ENCODE measurements at places on chromosomes 11 and 22. TPM values are rescaled to one million over a fixed set of nuclear protein-coding genes. Genes with fewer than 3 reads are reported as not detected.

DNA sequence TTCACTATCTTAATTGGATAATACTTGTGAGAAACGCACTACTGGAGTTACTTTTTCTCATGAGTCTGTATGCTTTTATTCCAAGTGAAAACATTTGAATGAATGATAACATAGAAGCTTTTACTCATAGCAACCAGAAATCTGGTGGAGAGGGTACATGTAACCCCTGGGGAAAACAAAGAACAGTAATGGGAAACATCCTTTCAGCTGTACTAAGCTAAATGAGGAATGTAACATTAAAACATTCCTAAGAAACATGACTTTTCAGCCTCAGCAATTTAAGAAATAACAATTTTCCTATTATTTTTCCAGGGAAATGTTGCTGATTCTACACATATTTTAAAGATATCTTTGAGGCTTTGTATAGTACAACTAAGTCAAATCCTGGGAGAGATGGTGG, 97.2 kb upstream of the CEP126 start:
- H3K27me3 ChIP-seq: no peaks in the 10 kb centered on the region
- DNase-seq: no peak
- H3K4me3 ChIP-seq: no peak overlapping the region
- no peak overlapping the region for H3K27ac ChIP-seq
- H3K36me3 ChIP-seq: no peaks in the 10 kb centered on the region

DNA sequence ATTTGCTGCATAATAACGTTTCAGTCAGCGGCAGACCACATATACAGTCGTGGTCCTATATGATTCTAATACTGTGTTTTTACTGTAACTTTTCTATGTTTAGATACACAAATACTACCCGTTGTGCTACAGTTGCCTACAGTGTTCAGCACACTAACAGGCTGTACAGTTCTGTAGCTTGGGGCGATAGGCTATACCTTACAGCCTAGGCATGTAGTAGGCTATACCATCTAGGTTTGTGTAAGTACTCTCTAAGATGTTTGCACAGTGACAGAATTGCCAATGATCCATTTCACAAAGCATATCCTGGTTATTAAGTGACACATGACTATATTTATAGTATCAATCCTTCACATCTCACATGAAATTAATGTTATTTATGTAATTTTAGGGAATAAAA, 78.2 kb downstream of the YAP1 start:
- H3K27me3 ChIP-seq: no peaks in the 10 kb centered on the region
- no peaks in the 10 kb centered on the region for H3K36me3 ChIP-seq
- H3K4me3 ChIP-seq: no peak overlapping the region
- peaks cover 69% of the 10 kb centered on the region for H3K4me1 ChIP-seq

DNA sequence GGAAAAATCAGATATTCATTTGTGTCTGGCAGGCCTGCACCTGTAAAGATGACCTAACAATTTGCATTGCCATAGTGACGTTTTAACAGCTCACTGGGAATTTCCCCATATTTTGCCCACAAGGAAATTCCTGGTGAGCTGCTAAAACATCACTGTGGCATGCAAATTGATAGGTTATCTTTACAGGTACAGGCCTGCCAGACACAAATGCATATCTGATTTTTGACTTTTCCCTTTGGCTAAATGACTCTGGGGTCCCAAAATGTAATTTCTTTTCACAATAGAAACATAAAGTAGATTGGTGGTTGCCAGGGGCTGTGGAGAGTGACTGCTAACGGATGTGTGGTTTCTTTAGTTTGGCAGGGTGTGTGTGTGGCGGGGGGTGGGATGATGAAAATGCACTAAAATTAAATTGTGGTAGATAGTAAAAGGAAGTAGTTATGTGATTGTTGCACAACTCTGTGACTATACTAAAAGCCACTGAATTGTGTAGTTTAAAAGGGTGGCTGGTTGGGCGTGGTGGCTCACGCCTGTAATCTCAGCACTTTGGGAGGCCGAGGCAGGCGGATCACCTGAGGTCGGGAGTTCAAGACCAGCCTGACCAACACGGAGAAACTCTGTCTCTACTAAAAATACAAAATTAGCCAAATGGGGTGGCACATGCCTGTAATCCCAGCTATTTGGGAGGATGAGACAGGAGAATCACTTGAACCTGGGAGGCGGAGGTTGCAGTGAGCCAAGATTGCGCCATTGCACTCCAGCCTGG, 18.5 kb upstream of the FEZ1 start:
- H3K36me3 ChIP-seq: no peaks in the 10 kb centered on the region
- H3K4me3 ChIP-seq: no peak overlapping the region
- H3K27me3 ChIP-seq: no peaks in the 10 kb centered on the region
- DNase-seq: peak; percentile 38

GRCh38 chr11:134691295-134691873, 279.3 kb upstream of the B3GAT1 start:
- peaks cover 7% of the 10 kb centered on the region for H3K27me3 ChIP-seq
- no peak for DNase-seq
- H3K4me3 ChIP-seq: no peak overlapping the region
- H3K27ac ChIP-seq: no peak overlapping the region
- no peaks in the 10 kb centered on the region for H3K36me3 ChIP-seq

DNA sequence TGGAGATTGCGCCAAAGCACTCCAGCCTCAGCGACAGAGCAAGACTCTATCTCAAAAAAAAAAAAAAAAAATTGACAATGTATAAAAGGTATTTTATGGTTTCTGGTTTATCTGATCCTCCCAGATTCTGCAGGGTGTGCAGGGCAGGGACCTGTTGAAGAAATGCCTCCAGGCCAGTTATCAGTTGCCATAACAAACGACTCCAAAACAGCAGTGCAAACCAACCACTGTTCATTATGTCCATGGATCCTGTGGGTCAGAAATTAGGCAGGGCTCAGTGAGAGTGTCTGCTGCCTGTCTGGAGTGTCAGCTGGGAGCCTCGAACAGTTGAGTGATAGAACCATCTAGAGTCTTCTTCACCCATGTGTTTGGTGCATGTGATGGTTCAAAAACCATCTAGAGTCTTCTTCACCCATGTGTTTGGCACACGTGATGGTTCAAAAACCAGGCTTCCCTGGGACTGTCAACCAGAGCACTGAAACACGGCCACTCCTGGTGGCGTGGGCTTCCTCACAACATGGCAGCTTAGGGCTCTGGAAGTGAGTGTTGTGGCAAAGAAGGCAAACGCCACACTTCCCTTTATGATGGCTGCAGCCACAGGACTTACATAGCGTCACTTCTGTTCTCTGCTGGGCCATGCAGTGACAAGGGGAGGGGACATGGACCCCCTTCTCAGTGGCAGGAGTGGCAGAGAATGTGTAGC, 115.1 kb upstream of the CRYBB3 start:
- H3K27me3 ChIP-seq: no peaks in the 10 kb centered on the region
- H3K4me3 ChIP-seq: no peak overlapping the region
- H3K4me1 ChIP-seq: peaks cover 7% of the 10 kb centered on the region
- no peaks in the 10 kb centered on the region for H3K36me3 ChIP-seq
- H3K27ac ChIP-seq: no peak overlapping the region
- DNase-seq: no peak

Gene ADM2
- polyA plus RNA-seq: 5.1 TPM

Gene IGHMBP2
- polyA plus RNA-seq: 19.9 TPM

DNA sequence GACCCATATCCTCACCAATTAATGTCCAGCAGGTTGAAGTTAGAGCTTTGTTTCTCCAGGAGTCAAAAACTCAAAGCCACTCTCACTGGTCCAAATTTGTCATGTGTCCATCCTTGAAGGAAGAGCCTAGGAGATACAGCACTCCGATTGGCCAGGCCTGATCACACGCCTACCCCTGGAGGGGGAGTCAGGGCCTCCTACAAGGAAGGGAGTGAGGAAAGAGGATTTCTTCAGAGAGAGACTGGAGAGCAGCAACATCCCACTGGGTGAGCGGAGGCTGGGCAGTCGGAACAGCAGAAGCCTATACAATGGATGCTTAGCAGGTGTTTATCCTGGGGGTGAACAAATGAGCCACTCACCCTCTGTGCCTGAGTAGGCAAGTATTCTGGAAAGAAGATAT, 113.9 kb downstream of the TRIM29 start:
- no peaks in the 10 kb centered on the region for H3K27me3 ChIP-seq
- H3K4me1 ChIP-seq: peaks cover 11% of the 10 kb centered on the region
- no peak overlapping the region for H3K27ac ChIP-seq
- no peak for DNase-seq
- H3K36me3 ChIP-seq: no peaks in the 10 kb centered on the region

GRCh38 chr11:114738954-114739353, 60.6 kb downstream of the NXPE2 start:
- no peaks in the 10 kb centered on the region for H3K4me1 ChIP-seq
- H3K36me3 ChIP-seq: no peaks in the 10 kb centered on the region
- H3K27ac ChIP-seq: no peak overlapping the region

- H3K27me3 ChIP-seq: no peaks in the 10 kb centered on the region
- no peak for DNase-seq
- H3K36me3 ChIP-seq: no peaks in the 10 kb centered on the region
- peaks cover 2% of the 10 kb centered on the region for H3K4me1 ChIP-seq
- H3K4me3 ChIP-seq: no peak overlapping the region
Measured at GRCh38 chr11:118648291-118648690, 31.2 kb downstream of the TREH start.

GRCh38 chr11:111586388-111586831, 15.8 kb upstream of the SIK2 start:
- DNase-seq: peak; percentile 72
- H3K27ac ChIP-seq: no peak overlapping the region
- H3K4me1 ChIP-seq: no peaks in the 10 kb centered on the region

- H3K4me1 ChIP-seq: no peaks in the 10 kb centered on the region
- H3K27ac ChIP-seq: no peak overlapping the region
- H3K27me3 ChIP-seq: no peaks in the 10 kb centered on the region
Measured at GRCh38 chr11:12989428-12990161, 19.5 kb upstream of the RASSF10 start.

Gene RBFOX2
- 84.2 TPM for polyA plus RNA-seq

DNA sequence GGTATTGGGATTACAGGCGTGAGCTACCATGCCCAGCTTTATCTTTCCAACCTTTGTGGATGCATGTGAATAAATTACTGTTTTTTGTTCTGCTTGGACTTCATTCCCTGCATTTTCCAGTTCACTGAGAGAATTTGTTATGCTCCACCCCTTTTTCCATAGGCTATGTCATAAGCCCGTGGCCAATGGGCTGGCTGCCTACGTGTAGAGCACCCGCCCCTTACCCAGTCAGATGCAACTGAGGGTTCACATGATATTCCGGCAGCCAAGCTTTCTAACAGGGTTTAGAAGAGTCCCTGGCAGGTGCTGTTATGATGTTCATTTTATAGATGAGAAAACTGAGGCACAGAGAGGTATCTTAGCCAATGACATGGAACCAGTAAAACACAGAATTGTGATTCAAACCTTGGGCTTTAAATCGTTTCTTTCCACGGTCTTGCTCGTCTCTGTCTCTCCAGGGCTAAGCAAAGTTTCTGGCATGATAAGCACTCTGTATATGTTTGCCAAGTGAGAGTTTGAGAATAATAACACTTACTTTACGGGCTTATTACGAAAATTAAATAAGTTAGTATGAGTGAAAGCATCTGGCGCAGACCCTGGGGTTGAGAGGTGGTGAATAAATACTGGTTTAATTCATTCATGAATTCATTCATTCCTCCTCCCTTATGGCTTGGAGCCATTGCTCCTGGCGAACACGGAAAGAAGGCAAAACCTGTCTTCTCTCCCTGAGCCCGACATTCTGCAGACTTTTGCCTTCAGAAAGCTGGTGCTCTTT, 42.4 kb upstream of the RASD2 start:
- H3K36me3 ChIP-seq: no peaks in the 10 kb centered on the region
- H3K4me3 ChIP-seq: no peak overlapping the region
- peak; percentile 38 for DNase-seq
- H3K4me1 ChIP-seq: no peaks in the 10 kb centered on the region
- H3K27me3 ChIP-seq: peaks cover 2% of the 10 kb centered on the region

GRCh38 chr22:44586351-44586990, 88.4 kb upstream of the RTL6 start:
- no peaks in the 10 kb centered on the region for H3K36me3 ChIP-seq
- DNase-seq: no peak
- H3K27ac ChIP-seq: no peak overlapping the region
- H3K4me3 ChIP-seq: no peak overlapping the region
- H3K27me3 ChIP-seq: no peaks in the 10 kb centered on the region
- no peaks in the 10 kb centered on the region for H3K4me1 ChIP-seq

Gene MUC2
- polyA plus RNA-seq: 0.77 TPM

Gene NOX4
- polyA plus RNA-seq: 5.5 TPM

GRCh38 chr11:16292167-16292859, 64.0 kb downstream of the SOX6 start:
- no peaks in the 10 kb centered on the region for H3K36me3 ChIP-seq
- H3K27me3 ChIP-seq: no peaks in the 10 kb centered on the region
- DNase-seq: no peak
- no peak overlapping the region for H3K27ac ChIP-seq
- H3K4me3 ChIP-seq: no peak overlapping the region

Gene UCP3
- polyA plus RNA-seq: not detected

GRCh38 chr11:68340784-68341556, 28.6 kb downstream of the LRP5 start:
- H3K4me1 ChIP-seq: peaks cover 39% of the 10 kb centered on the region
- no peak overlapping the region for H3K4me3 ChIP-seq

Gene DNAJB13
- not detected for polyA plus RNA-seq

Measured in hepatocyte (in vitro differentiated cells).